ENCODE measurements at places on chromosomes 3 and 15.

GRCh38 chr15:31782951-31783350 is 247.4 kb upstream of the CHRNA7 start:
- no peak for DNase-seq

- no peak for DNase-seq
Observed at GRCh38 chr15:71810256-71811035, at the start of gene NR2E3. Gene NR2E3, plus strand, starts transcription at chr15:71810554. Its CDS starts 190 bp downstream, at chr15:71810744.

DNA sequence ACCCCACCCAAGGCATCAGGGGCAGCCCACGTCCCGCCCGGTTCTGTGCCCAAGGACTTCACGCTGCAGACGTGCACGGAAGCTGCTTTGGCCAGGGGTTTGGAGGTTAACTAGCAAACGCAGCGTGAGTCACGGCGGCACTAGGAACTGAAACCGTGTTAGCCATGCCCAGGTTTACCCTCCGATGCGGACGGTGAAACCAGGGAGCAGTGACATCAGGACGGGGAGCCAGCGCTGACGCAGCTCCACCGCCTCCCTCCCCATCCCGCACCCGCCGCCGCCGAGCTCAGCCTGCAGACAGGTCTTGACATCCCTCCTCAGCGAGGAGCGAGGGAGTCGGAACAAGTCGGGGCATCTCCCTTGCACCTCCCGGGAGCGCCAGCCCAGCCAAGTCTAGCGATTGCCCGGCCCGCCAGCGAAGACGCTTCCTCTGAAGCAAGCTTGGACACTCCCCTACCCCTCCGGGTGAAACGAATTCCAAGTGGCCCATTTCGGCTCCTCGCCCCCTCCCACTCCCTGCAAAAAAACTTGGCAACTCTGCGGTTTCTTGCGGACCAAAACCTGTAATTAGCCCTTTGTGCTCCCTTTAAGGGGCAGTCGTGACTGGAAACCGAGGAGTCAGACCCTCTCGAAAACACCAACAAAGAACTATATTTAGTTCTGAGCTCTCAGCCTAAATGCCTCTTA is 1.4 kb upstream of the RAP2B start:
- DNase-seq, result peak; percentile 70

- peak; percentile 4 for DNase-seq
Observed at GRCh38 chr3:194688200-194688740, 2.6 kb downstream of the FAM43A start.

DNA sequence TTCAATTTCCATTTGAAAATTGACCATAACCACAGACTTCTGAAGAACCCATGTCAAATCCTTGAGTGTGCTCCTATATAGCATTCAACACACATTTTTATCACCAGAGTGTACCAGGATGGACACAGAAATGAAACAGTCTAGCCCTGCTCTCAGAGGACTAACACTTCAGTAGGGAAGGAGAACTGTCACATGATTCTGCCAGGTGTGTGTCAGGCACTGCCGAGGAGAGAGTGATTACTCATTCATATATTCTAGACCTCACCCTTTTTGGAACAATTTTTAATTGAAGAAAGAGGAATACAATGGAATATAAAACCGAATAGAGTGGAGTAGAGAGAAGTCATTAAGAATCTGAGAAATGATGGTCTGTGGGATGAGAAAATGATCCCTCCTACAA is 125.8 kb downstream of the ERC2 start:
- DNase-seq, result no peak

DNA sequence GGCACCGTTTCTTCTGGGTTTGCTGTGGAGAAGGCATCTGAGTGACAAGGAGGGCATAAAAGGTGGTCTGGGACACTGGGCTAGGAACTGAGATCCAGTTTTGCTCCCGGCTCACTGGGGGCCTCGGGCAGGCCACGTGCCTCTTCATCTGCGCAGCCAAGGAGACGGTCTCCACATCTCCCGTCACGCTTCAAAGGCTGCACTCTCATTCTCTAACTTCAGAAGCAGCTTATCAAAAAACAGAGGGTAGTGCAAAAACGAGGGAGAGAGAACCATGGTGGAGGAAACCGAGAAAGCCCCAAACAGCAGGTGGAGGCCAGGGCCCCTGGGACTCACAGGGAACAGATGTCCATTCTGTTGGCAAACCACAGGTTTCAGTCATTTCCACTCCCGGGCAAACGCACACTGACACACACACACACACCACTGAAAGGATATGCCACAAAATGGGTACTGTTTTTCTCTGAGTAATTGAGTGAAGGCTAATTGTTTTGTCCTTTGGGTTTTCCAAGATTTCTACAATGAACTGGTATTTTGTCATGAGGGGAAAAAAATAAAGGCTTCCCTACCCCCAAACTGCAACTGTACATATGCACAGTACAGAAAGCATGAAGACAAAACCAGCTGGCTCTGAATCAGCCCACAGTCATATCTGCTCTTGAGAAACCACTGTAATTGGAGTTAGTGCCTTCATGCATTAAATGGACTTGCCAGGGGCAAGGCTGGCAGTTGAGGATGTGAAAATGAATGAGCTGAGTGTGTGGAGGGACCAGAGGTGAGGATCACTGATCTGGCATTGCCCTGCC is 71.9 kb downstream of the MGLL start:
- DNase-seq, result no peak

- no peak for DNase-seq
Observed at GRCh38 chr3:65946438-65946837, 92.3 kb downstream of the MAGI1 start.

- no peak for DNase-seq
Observed at GRCh38 chr3:150755902-150756301, 7.1 kb downstream of the SIAH2 start.

GRCh38 chr15:60477916-60478565 is 901 bp downstream of the ICE2 start:
- no peak for DNase-seq

GRCh38 chr3:27279123-27279522 is 90.1 kb downstream of the NEK10 start:
- no peak for DNase-seq

GRCh38 chr15:82062479-82063454 is 16.9 kb upstream of the MEX3B start:
- DNase-seq, result no peak

GRCh38 chr3:54660714-54661132 is 267.1 kb downstream of the LRTM1 start:
- DNase-seq, result no peak

DNA sequence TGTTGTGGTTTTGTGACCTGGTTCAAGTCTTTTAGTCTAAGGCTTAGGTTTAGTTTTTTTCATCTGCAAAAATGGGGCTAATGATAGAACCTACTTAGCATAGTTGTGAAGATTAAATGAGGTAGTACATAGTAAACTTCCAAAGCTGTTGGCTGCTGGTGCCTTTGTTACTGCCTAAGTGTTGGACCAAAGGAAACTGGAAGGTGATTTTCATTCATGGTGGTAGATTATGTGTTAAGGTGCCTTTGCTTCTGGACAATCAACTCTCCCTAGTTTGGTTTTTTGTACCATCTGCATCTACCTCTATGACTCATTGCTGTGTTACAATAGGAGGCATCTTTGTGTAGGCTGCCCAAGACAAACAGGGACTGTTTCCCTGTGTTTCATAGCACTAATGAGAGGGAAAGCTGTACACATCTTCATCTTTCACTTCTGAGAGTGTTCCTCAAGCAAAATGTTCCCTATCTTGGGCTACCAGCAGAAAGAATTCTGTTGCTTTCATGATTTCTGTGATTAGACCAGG is 3.2 kb downstream of the MAP2K1 start:
- no peak for DNase-seq

DNA sequence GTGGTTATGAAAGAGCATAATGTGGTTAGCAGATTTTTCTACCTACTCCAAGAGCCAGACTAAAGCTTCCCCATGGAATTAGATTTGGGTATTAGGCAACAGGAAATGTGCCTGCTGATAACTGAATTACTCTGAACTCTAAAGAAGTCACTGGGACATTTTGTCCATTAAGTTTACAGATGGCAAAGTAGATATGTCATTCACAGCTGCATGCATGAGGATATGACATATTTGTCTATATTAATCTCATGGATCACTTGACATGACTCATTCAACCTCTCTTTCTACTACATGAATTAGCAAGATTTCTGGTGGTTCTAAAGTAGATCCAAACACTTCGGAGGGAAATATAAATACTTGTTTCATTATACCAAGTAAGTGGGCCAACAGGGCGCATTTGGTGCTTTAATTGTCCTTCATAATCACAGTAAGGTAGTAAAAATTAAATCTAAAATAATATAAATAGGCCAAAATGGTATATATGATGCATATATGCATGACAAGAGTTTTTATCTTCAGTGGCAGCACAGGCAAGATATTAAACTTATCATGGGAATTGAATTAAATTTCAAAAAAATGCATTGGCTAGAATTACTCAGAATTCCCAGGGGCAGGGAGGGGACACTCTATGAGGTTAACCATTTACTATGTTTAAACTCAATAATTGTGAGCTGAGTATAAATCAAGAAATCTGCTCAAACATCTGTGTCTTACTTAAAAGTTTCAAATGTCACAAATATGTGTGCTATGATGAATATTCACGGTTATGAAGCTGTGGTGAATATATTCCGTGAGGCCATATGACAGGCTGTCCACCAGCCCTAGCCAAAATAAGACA is 365.3 kb upstream of the KCNMB2 start:
- DNase-seq, result no peak

DNA sequence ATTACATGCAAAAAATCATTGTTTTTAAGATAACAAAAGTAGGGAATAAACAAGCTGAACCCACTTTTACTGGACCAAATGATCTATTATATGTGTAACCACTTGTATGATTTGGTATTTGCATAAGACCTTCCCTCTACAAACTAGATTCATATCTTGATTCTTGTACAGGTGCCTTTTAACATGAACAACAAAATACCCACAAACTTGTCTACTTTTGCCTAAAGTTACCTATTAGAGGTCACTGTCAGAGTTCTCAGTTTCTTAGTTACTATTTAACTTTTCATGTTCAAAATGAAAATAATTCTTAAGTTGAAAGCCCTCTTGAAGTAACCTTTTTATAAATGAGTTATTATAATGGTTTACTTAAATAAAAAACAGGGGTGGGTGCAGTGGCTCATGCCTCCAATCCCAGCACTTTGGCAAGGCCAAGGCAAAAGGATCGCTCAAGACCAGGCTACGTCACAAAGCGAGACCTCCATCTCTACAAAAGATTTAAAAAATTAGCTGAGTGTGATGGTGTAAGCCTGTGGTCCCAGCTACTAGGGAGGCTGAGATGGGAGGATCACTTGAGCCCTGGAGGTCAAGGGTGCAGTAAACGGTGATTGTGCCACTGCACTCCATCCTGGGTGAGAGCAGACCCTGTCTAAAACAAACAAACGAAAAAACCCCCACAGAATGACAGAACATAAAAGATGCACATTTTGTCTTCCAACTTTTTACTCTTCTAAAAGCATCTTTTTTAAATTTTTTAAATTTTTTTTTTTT is 16.0 kb downstream of the ACTR8 start:
- DNase-seq, result no peak

DNA sequence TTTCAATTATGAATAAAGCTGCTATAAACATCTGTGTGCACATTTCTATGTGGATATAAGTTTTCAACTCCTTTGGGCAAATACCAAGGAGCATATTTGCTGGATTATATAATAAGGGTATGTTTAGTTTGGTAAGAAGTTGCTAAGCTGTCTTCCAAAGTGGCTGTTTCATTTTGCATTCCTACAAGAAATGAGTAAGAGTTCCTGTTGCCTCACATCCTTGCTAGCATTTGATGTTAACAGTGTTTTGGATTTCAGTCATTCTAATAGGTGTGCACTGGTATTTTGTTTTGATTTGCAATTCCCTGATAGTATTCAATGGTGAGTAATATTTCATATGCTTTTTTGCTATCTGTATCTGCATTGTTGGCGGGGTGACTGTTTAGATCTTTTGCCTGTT is 120.7 kb upstream of the MDFIC2 start:
- DNase-seq, result no peak

- DNase-seq, result peak; percentile 6
Observed at GRCh38 chr3:51384055-51384725, 901 bp upstream of the MANF start.

- DNase-seq, result no peak
Observed at GRCh38 chr3:35639254-35640186, at the start of gene ARPP21. Gene ARPP21, plus strand, starts transcription at chr3:35639525. Its CDS starts 42,227 bp downstream, at chr3:35681752.

- DNase-seq, result no peak
Observed at GRCh38 chr15:60593170-60593478, 114.2 kb upstream of the ICE2 start.

GRCh38 chr15:100124361-100124760 is 217.4 kb downstream of the ADAMTS17 start:
- no peak for DNase-seq

GRCh38 chr15:77528968-77529319 is 103.8 kb downstream of the LINGO1 start:
- DNase-seq, result no peak

DNA sequence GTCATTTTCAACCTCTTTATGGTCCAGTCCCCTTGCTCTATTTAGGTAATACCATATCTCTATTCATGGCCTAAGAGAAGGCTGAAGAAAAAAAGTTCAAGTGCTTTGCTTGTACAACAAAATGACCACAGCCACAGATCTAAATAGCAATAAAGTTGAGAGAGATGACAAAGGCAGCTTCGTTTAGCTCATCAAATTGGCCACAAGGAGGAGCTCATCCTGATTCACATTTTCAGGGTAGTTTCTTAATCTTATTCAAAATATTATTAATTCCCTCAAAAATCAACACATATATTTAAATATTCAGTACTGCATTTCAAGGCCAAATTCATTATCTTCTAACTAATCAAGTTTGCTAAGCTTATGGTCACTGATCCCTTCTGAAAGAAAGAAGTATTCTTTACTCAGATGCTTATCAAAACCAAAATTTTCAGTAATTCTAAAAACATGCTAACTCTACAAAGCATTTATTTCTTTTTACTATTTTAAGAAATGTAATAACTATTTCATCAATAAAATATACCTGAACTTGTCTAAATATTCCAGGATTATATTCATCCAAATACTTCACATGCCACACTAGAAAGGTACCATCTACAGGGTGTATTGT is 85.5 kb downstream of the DMXL2 start:
- DNase-seq, result no peak

GRCh38 chr3:151838574-151839312 is 24.8 kb downstream of the AADAC start:
- DNase-seq, result no peak

Data from CD8-positive, alpha-beta memory T cell (primary cell).